ENCODE measurements at places on chromosomes 4 and X. TPM values are rescaled to one million over a fixed set of nuclear protein-coding genes. Genes with fewer than 3 reads are reported as not detected.

NLRP2B gene
- not detected for total RNA-seq

MGARP gene
- 0.33 TPM for total RNA-seq

GYPE gene
- 1.6 TPM for total RNA-seq

SH2D1A gene
- total RNA-seq: 50.3 TPM

FGB gene
- total RNA-seq: not detected

FAM13A gene
- 12.2 TPM for total RNA-seq

SPANXB1 gene
- total RNA-seq: not detected

GABRG1 gene
- not detected for total RNA-seq

SPACA5 gene
- total RNA-seq: not detected

TRIM60 gene
- not detected for total RNA-seq

AWAT1 gene
- total RNA-seq: not detected

RAI2 gene
- total RNA-seq: 1.2 TPM

CLDN24 gene
- not detected for total RNA-seq

SLC9A6 gene
- 24.3 TPM for total RNA-seq

MAP7D2 gene
- not detected for total RNA-seq

WAS gene
- total RNA-seq: 108 TPM

SLC6A8 gene
- 0.84 TPM for total RNA-seq

P2RY10 gene
- 104 TPM for total RNA-seq

DCHS2 gene
- 0.14 TPM for total RNA-seq

PPP1R2C gene
- not detected for total RNA-seq

RAB9A gene
- total RNA-seq: 19.9 TPM

POU4F2 gene
- not detected for total RNA-seq

ADGRG2 gene
- total RNA-seq: not detected

DCLK2 gene
- total RNA-seq: not detected

GRIA3 gene
- total RNA-seq: not detected

TMSB15B gene
- total RNA-seq: 6.5 TPM

ODAPH gene
- total RNA-seq: not detected

PCDH11X gene
- total RNA-seq: not detected

RIBC1 gene
- total RNA-seq: 1.7 TPM

TMEM271 gene
- total RNA-seq: not detected

SSX2 gene
- total RNA-seq: not detected

NOX1 gene
- not detected for total RNA-seq

PRRG1 gene
- not detected for total RNA-seq

SHROOM4 gene
- total RNA-seq: not detected

ASMT gene
- not detected for total RNA-seq

CXorf65 gene
- 51.6 TPM for total RNA-seq

UGT2B15 gene
- not detected for total RNA-seq

TADA2B gene
- 49.0 TPM for total RNA-seq

ANXA3 gene
- total RNA-seq: not detected

RTL3 gene
- total RNA-seq: not detected

KLHL15 gene
- 7.9 TPM for total RNA-seq

GATA1 gene
- not detected for total RNA-seq

CACNA1F gene
- total RNA-seq: 1.3 TPM

PNMA6A gene
- total RNA-seq: 0.23 TPM

GPR50 gene
- total RNA-seq: not detected

PWWP3B gene
- not detected for total RNA-seq

FAM3A gene
- 51.0 TPM for total RNA-seq

PPEF2 gene
- total RNA-seq: 0.36 TPM

NEUROG2 gene
- not detected for total RNA-seq

IGSF1 gene
- total RNA-seq: not detected

EFNB1 gene
- total RNA-seq: 4.5 TPM

TGIF2LX gene
- not detected for total RNA-seq

RRH gene
- 0.30 TPM for total RNA-seq

SSX4 gene
- not detected for total RNA-seq

SORCS2 gene
- not detected for total RNA-seq

LRRC66 gene
- 0.41 TPM for total RNA-seq
